ENCODE measurements at places on chromosomes 13 and 19.

DNA sequence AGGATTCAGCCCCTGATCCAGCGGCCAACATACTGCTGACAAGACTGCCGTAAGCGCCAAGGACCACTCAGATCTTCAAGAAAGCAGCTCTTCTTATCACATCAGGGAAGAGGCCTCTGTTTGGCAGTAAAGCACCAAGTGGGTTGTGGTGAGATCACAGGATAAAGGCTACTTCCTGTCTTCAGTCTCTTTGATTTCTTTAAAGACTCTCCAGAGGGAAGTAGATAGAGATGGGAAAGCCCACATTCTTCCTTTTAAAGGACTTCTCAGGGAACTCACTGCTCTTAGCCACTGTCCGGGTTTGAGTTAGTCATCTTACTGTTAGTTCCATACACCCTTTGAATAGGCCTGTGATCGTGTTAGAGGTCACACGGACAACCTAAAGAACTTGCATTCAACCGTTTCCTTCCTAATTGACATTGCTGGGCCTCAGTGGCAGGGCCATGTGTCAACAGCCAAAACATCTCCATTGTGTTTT is 47.2 kb upstream of the POMP start:
- DNase-seq = no peak

DNA sequence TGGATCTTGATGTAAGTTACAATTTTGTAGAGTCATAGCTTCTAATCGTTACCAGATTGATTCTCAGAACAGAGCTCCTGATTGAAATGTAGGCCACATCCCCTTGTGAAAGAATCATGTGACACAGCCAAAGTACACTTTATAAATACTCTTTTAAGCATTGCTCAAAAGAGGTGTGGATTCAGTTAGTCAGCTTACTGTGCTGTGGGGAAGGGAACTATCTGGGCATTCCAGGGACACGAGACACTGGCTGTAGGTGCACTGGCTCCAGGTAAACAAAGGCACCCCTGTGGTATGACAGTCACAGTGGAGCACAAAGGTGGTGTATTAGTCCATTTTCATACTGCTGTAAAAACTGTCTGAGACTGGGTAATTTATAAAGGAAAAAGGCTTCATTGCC is 222.8 kb downstream of the LIG4 start:
- no peak for DNase-seq

GRCh38 chr13:109704771-109705635 is 81.4 kb downstream of the IRS2 start:
- DNase-seq = no peak

- DNase-seq = no peak
Observed at GRCh38 chr19:10286803-10287737, at the start of gene ICAM4. Gene ICAM4, plus strand, starts transcription at chr19:10286955. Its CDS starts 58 bp downstream, at chr19:10287013.

DNA sequence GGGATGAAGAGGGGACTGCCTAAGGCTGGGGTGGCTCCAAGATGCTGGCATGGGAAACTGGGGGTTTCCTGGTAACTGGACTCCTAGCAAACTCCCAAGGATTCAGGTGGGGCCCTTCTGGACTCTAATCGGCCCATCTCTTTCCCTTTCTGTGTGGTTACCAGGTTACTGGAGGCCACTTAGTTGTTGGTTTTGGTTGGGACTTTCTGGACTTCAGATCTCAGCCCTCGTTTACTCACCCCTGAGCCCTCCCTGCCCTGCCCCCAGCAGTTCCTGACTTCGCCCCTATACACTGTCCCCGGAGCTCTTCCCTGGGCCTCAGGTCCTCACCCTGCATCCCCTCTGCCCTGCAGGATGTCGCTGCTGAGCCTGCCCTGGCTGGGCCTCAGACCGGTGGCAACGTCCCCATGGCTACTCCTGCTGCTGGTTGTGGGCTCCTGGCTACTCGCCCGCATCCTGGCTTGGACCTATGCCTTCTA is 328 bp downstream of the CYP4F12 start:
- DNase-seq = no peak

DNA sequence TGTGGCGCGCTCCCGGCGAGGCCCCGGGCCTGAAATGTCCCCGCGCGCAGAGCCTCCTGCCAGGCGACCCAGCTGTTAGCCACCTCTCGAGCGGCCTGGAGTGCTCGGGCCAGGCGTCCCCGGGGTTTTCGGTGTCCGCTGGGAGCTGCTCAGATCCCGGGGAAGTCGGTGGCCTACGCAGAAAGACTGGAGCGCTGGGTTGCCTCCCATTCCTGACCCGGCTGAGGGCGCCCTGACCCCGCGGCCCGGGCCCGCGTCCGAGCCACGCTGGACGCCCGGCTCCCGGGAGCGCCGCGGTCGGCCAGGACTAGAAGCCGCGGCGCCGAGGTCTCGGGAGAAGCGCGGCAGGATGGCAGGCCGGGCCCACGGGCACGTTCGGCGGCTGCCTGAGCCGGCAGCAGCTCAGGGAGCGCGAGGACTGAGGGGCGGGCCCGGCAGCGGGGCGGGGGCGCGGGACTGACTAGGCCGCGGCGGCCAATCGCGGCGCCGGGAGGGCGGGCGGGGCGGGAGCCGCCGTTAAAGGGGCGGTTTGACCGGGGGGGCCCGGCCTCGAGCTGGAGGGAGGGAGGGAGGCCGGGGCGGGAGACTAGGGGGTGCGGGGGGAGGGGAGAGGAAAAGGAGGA is 1.3 kb upstream of the ZIC2 start:
- peak; percentile 76 for DNase-seq

DNA sequence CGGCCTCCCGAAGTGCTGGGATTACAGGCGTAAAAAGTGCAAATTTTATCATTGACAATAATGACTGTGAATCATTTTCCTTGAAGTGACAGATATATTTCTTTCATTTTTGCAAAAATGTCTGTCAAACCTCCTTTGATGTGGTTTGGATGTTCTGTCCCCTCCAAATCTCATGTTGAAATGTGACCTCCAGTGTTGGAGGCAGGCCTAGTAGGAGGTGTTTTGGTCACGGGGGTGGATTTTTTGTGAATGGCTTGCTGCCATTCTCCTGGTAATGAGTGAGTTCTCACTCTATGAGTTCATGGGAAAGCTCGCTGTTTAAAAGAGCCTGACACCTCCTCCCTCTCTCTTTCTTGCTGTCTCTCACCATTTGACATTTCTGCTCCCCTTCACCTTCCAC is 5.5 kb upstream of the SLC1A6 start:
- no peak for DNase-seq

DNA sequence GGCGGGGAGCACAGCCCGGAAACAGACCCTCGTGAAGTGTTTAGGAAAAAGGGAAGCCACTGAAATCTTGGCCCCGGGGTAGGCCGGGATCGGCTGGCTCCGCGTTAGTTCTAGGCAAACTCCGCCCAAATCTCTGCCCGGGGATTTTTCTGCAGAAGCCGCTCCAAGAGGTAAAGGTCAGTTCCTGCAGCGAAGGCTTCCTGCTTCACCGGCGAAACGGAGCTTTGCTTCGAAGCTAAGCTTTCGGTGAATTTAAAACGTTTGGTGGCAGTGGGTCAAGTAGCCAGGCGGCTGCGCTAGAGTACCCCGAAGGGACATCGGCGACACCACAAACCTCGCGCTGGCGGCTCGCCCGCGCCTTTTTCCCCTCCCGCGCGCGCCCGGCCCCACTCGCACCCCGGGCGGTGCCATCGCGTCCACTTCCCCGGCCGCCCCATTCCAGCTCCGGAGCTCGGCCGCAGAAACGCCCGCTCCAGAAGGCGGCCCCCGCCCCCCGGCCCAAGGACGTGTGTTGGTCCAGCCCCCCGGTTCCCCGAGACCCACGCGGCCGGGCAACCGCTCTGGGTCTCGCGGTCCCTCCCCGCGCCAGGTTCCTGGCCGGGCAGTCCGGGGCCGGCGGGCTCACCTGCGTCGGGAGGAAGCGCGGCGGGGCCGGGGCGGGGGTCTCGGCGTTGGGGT is 441 bp downstream of the GJB2 start:
- no peak for DNase-seq

GRCh38 chr13:50140153-50140552 is 124.9 kb downstream of the KCNRG start:
- no peak for DNase-seq

GRCh38 chr13:51524829-51525566 is 59.3 kb upstream of the WDFY2 start:
- DNase-seq = no peak

- no peak for DNase-seq
Observed at GRCh38 chr19:41753936-41754529, 1.3 kb upstream of the CEACAM6 start.

- no peak for DNase-seq
Observed at GRCh38 chr19:52621376-52621775, 16.8 kb downstream of the ZNF83 start.

- no peak for DNase-seq
Observed at GRCh38 chr19:38819231-38819920, 6.6 kb upstream of the LGALS4 start.

DNA sequence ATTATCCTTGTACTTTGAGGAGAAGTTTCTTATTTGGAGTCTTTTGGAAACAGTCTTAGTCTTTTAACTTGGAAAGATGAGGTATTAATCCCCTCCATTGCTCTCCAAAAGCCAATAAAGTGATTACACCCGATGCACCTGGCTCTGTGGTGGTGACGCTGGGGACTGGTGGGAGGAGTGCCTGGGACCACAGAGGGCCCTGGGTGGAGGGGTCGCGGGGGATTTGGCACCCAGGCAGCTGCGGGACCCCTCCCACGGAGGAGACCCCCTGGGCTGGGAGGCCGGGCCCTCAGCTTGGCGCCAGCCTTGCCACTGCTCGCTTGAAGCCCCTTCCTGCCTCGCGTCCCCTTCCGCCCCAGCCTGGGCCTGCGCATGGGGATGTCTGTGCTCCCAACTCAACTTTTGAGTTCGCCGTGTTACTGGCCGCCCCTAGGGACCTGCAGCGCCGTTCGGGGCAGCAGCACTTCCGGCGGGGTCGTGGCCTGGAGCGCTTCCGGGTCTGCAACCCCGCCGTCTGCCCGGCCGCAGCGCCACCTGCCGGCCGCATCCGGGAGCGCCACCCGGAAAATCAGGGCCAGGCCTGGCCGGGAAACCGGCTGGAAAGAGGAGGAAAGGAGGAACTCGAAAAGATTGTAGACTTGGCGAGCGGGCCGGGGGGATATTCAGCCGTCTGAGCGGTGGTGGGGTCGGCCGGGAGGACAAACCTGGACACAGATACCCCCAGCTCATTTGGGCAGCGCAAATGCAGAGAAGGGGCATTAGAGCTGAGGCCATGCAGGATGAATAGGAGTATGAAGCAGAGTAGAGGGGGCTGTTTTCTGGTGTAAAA is 8.4 kb downstream of the PEAK3 start:
- DNase-seq = peak; percentile 12

GRCh38 chr13:35711909-35712308 is 235.4 kb upstream of the MAB21L1 start:
- DNase-seq = no peak

GRCh38 chr19:33771384-33772101 is 25.1 kb upstream of the KCTD15 start:
- peak; percentile 16 for DNase-seq

DNA sequence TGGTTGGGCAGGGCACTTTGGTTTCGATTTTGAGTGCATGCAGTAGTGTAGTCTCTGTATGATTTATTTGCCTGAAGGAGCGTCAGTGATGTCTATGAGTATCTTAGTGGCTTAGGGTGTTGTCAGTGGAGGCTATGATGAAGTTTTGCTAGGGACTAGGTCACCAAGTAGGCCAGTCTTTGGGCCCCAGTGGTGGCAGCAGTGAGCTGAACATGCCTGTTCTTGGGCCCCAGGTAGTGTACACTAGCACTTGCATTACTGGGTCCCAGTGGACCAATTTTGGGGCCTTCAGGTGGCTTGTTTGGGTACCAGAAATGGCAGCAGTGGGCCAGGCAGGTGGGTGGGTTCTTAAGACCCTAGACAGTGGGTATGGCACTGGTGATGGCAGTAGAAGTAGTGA is 598.7 kb upstream of the SPRY2 start:
- no peak for DNase-seq

DNA sequence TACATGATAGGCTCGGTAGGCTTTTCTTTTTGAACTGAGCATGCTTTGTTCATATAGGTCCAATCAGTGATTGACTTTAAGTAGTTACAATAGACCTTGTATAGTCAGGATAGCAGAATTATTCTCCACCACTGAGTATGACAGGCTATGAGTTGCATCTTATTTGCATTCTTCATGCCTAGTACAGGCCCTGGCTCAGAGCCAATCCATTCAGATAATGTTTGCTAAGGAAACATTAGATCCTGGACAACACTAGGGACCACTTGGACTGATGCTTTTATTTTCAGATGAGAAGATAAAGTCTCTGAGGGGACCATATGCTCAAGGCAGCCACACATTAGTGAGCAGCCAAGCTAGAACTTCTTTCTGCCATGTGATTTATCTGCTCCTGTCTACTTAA is 133.9 kb downstream of the KL start:
- no peak for DNase-seq

GRCh38 chr13:106212386-106213010 is 323.0 kb downstream of the EFNB2 start:
- no peak for DNase-seq

- DNase-seq = no peak
Observed at GRCh38 chr13:31053896-31054295, 107.8 kb downstream of the HSPH1 start.

DNA sequence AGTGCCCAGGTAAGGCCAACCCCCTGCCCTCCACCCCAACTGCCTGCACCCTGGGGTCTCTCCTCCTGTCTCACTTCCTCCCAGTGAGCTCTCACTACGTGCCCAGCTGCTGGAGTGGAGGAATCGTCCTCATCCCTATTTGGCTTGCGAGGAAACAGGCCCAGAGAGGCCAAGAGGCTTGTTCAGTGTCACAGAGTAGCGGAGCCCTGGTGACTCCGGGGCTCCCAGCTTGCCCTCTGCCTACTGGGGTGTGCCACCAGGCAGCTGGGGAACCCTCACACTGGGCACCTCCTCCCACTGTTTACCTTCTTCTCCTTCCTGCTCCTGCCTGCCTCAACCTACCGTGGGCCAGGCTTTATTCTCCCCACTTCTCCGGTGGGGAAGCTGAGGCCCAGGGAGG is 5.6 kb downstream of the TMED1 start:
- no peak for DNase-seq

GRCh38 chr13:75391432-75392100 is 90.4 kb downstream of the TBC1D4 start:
- no peak for DNase-seq

DNA sequence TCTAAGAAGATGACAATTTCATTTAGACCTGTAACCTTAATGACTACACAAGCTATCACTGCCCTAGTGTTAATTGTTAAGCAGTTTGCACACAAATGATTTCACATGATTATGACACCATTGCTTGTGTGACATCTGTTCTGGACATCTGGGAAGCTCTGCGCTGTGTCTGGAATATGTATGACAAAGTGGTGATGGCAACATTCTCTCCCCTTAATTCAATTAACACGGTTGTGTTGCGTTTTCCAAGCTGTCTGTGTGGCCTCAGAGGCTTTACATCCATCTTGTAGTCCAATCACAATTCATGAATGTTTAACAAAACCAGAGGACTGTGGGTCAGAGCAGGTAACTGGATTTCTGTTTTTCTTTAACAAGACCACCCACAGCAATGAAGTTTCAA is 204.4 kb downstream of the COG6 start:
- DNase-seq = no peak

- no peak for DNase-seq
Observed at GRCh38 chr13:107025991-107026390, 458.1 kb upstream of the ARGLU1 start.

- no peak for DNase-seq
Observed at GRCh38 chr13:39189778-39190177, 151.5 kb downstream of the NHLRC3 start.

GRCh38 chr13:114072421-114072820 is 60.0 kb downstream of the RASA3 start:
- no peak for DNase-seq

GRCh38 chr13:71862459-71862943 is 4.5 kb downstream of the DACH1 start:
- DNase-seq = no peak

- DNase-seq = no peak
Observed at GRCh38 chr19:37943480-37943879, 36.5 kb downstream of the SIPA1L3 start.

GRCh38 chr19:4368128-4368820 is 24.9 kb downstream of the MPND start:
- DNase-seq = no peak

All from NCI-H187 treated with DMSO at 0.1 percent for 48 hours (cell line).